ENCODE measurements at places on chromosomes 16 and 17.

DNA sequence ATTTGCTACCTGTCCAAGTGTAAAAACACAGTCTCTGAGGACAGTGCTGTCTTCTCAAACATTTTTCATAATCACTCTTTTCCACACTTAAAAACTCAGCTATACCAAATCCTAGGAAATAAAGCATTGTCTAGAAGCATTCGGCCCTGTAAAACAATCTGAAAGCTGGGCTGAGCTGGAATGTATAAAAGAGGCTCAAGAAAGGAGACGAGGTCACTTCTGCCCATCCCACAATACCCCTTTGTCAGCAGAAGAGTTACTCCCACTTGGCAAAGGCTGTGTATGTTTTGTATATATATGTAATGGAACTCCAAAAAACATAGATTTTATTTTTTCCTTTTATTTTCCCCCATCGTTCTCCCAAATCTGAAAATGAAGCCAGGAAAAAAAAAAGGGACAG is 43.9 kb downstream of the STH start:
- no peaks in the 10 kb centered on the region for H3K27me3 ChIP-seq
- no peak overlapping the region for H3K27ac ChIP-seq
- peaks cover 78% of the 10 kb centered on the region for H3K36me3 ChIP-seq
- peaks cover 17% of the 10 kb centered on the region for H3K4me1 ChIP-seq

DNA sequence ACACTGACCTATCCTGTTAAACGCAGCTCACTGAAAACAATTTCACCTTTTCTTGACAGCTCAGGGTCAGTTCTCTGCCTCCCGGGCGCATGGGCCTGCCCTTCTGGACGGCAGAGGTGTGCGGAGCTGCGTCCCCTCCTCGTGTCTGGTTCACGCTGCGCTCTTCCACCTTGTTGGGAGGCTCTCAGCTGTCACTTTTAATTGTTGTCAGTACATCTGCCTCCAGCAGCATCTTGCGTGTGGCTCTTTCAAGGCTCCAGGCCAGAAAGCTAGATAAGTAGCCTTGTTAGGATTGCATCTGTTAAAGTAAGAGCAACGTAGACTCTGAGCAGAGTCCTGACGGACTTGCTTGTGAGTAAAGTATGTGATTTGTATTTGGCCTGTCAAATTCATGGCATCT is 59.4 kb downstream of the MGAT5B start:
- DNase-seq = no peak
- no peak overlapping the region for H3K27ac ChIP-seq
- H3K4me1 ChIP-seq = no peaks in the 10 kb centered on the region
- H3K27me3 ChIP-seq = peaks cover 2% of the 10 kb centered on the region
- no peak overlapping the region for H3K4me3 ChIP-seq

DNA sequence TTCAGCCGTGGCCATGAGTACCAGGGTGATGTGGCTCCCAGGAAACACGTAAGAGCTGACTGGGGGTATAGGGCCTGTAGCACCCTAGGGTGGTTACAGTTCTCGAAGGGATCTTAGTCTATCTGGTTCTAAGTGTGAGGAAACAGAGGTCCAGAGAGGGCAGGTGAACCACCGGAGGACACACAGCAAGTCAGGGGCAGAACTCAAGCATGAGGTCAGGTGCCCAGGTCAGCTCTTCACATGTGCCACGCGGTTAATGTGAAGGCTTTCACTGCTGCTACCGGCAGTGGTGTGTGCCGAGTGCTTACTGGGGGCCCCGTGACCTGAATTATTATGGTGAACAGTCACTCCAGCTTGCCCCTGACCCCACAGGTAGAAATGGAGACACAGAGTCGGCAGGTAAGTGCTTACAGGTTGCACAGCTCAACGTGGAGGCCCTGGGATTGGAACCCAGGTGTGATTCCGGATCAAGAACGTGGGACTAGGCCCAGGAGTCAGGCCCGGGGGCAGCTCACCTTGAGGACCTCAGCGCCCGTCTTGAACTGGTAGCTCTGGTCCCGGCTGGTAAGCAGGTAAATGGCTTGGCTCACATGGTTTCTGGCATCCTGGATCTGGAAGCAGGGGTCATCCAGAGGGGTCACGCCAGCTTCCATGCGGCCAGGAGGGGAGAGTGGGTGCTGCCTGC is 3.1 kb downstream of the ROGDI start:
- H3K4me3 ChIP-seq = no peak overlapping the region
- H3K36me3 ChIP-seq = peaks cover 6% of the 10 kb centered on the region
- peaks cover 5% of the 10 kb centered on the region for H3K4me1 ChIP-seq
- no peak overlapping the region for H3K27ac ChIP-seq

DNA sequence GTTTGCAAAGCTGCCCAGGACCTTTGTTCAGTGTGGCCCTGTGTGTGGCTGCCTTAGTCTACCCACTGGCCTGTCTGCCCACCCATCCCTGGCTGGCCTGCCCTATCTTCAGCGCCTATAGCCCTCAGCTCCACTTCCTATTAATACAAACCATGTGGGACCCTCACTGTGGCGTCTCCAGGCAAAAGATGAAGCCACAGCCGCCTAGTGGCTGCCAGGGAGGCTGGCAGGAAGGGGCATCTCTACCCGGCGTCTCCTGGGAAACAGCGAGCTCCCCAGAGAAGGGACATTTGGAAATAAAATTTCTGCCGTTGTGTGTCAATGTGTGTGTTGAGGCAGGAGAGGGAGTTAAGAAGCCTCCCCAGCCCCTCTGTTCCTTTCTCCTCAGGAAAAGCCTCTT is 31.5 kb downstream of the NEUROD2 start:
- no peak overlapping the region for H3K27ac ChIP-seq
- H3K4me3 ChIP-seq = no peak overlapping the region
- peaks cover 2% of the 10 kb centered on the region for H3K4me1 ChIP-seq

DNA sequence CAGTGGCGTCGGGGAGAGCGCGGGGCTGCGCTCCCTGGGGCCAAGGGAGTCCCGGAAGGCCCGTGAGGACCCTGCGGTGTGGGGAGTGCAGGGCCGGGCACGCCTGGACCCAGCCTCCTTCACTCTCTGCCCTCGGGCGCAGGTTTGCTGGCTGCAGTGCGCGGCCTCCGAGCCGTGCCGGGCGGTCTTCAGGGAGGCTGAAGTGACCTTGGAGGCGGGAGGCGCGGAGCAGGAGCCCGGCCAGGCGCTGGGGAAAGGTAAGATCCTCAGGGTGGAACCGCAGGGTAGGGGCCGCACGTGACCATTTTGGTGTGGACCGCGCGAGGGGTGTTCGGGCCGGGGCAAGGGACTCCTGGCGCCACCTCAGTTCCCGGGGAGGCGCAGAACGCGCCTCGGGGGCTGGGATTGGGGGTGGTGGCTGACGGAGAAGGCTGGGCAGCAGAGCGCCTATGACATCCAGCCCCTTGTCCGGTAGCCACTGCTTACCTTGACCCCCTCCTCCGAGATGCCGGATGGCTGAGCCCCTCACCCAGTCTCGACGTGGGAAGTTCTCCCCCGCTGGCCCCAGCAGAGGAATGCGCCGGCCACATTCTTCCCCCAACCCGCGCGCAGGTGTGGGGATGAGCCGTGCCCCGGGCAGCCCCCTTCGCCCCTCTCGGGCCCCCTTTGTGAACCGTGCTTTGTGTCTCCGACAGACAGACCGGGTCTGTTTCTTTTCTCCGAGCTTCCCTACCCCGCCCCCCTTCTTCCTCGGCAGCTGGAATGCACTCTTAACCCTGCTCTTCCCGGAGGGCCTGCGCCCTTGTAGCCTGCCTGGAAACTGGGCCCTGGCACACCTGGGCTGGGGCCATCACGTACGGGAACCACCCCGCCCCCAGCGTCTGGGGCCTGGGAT is 631 bp downstream of the CDH3 start:
- no peaks in the 10 kb centered on the region for H3K36me3 ChIP-seq
- no peak overlapping the region for H3K27ac ChIP-seq
- DNase-seq = no peak
- peaks cover 60% of the 10 kb centered on the region for H3K27me3 ChIP-seq
- no peak overlapping the region for H3K4me3 ChIP-seq
- H3K4me1 ChIP-seq = peaks cover 2% of the 10 kb centered on the region

GRCh38 chr17:81577278-81578000 is 25.3 kb upstream of the FAAP100 start:
- no peaks in the 10 kb centered on the region for H3K27me3 ChIP-seq
- no peak overlapping the region for H3K4me3 ChIP-seq
- H3K4me1 ChIP-seq = peaks cover 3% of the 10 kb centered on the region
- H3K36me3 ChIP-seq = peaks cover 71% of the 10 kb centered on the region
- peak overlapping the region; percentile 7 for H3K27ac ChIP-seq

- no peaks in the 10 kb centered on the region for H3K27me3 ChIP-seq
- H3K27ac ChIP-seq = peak overlapping the region; percentile 98
- peaks cover 13% of the 10 kb centered on the region for H3K36me3 ChIP-seq
- peak; percentile 27 for DNase-seq
- peaks cover 12% of the 10 kb centered on the region for H3K4me1 ChIP-seq
Observed at GRCh38 chr16:71894229-71894920, 956 bp upstream of the IST1 start.

- H3K4me3 ChIP-seq = no peak overlapping the region
- no peaks in the 10 kb centered on the region for H3K27me3 ChIP-seq
- H3K36me3 ChIP-seq = no peaks in the 10 kb centered on the region
- H3K4me1 ChIP-seq = no peaks in the 10 kb centered on the region
- no peak for DNase-seq
Observed at GRCh38 chr16:13118091-13118490, 216.7 kb downstream of the SHISA9 start.

GRCh38 chr16:66164581-66165247 is 201.8 kb upstream of the CDH5 start:
- no peak for DNase-seq
- H3K4me3 ChIP-seq = no peak overlapping the region
- H3K4me1 ChIP-seq = no peaks in the 10 kb centered on the region
- H3K27ac ChIP-seq = no peak overlapping the region
- no peaks in the 10 kb centered on the region for H3K36me3 ChIP-seq

DNA sequence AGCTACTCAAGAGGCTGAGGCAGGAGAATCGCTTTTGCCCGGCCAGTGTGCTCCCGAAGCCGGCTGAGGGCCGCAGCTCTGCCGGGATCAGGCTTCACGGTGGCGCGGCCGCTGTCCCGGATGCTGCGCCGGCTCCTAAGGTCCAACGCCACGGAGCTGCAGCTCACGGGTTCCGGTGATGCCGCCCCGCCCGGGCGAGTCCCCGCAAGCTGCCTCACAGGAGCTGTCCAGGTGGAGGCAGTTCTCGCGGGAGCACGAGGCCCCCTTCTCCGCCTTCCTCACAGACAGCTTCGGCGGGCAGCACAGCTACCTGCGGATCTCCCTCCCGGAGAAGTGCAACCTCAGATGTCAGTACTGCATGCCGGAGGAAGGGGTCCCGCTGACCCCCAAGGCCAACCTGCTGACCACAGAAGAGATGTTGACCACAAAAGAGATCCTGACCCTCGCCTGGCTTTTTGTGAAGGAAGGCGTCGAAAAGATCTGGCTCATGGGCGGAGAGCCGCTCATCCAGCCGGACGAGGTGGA is 111.4 kb upstream of the SIAH1 start:
- peaks cover 4% of the 10 kb centered on the region for H3K27me3 ChIP-seq
- DNase-seq = no peak
- H3K4me3 ChIP-seq = no peak overlapping the region
- H3K27ac ChIP-seq = no peak overlapping the region
- H3K36me3 ChIP-seq = no peaks in the 10 kb centered on the region

- no peak overlapping the region for H3K4me3 ChIP-seq
- H3K27me3 ChIP-seq = no peaks in the 10 kb centered on the region
- peaks cover 28% of the 10 kb centered on the region for H3K4me1 ChIP-seq
- DNase-seq = no peak
- H3K27ac ChIP-seq = no peak overlapping the region
Observed at GRCh38 chr17:68301438-68301959, 10.2 kb downstream of the ARSG start.

DNA sequence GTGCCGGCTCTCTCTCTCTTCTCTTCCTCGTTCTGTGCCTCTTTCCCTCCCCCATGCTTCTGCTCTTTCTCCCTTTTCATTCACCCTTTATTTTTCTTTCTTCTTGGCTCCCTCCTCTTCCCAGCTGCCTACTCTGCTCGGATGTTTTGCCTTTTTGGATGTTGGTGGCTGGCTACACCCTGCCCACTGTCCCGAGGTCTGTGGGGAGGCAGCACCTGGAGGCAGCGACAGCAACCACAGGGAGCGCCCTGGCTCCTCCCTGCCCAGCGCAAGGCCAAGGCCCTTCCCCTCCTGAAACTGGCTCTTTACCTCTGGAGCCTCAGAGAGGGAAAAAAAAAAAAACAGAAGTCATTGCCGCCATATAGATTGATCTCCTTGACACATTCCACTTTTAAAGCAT is 20.0 kb downstream of the CLUAP1 start:
- H3K27ac ChIP-seq = no peak overlapping the region
- peaks cover 39% of the 10 kb centered on the region for H3K36me3 ChIP-seq
- no peak overlapping the region for H3K4me3 ChIP-seq
- peaks cover 2% of the 10 kb centered on the region for H3K4me1 ChIP-seq
- no peaks in the 10 kb centered on the region for H3K27me3 ChIP-seq
- DNase-seq = no peak

DNA sequence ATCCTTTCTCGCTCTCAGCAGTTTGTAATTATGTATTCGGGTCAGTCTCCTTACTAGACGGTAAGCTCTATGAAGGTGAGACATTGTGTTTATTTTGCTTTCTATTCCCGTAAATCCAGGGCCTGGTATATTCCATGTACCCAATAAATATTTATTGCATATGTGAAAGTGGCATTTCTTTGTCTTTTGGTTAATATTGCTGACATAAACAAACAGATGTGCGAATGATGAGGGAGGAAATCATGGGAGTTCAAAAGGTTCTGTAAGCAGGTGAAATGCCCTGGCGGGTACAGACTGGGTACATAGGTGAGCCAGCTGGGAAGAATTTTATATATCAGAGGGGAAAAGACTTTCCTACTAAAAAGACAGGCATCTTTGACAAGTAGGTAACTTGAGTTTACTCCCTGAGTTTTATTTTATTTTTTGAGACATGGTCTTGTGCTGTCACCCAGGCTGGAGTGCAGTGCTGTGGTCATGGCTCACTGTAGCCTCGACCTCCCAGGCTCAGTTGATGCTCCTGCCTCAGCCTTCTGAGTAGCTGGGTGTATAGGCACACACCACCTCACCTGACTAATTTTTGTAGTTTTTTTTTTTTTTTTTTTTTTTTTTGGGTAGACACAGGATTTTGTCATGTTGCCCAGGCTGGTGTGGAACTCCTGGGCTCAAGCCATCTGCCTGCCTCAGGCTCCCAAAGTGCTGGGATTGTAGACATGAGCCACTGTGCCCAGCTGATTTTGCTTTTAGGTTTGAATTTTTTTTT is 5.7 kb upstream of the METTL9 start:
- peaks cover 19% of the 10 kb centered on the region for H3K4me1 ChIP-seq
- no peak overlapping the region for H3K27ac ChIP-seq
- H3K4me3 ChIP-seq = no peak overlapping the region
- no peaks in the 10 kb centered on the region for H3K27me3 ChIP-seq
- DNase-seq = no peak

DNA sequence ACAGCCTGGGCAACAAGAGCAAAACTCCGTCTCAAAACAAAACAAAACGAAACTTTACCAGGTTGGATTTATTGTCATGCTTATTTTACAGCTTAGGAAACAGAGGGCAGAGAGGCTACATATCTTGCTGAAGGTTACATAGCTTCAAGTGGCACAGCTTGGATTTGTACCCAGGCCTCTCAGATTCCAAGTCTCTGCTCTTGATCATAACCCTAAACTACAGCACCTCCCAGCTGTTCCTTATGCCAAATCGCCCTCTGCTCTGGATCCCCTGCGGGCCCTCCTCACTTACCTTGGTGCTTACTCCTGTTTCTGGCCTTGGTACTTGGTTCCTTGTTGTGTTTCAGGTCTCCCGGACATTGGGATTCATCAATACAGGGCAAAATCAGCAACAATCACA is 11.7 kb upstream of the CUEDC1 start:
- H3K27ac ChIP-seq = no peak overlapping the region
- no peak for DNase-seq
- no peak overlapping the region for H3K4me3 ChIP-seq

Data from activated T-helper 2 cell treated with anti-CD3 and anti-CD28 coated beads, Interferon-gamma antibody, Interleukin-2, Interleukin-4, amounts not matched to agents 10 μg/mL and 5 μg/mL and 100 μg/mL, durations not matched to agents 14 hours and 24 hours and 36 hours (primary cell).